ENCODE measurements at places on chromosomes 4 and X.

DNA sequence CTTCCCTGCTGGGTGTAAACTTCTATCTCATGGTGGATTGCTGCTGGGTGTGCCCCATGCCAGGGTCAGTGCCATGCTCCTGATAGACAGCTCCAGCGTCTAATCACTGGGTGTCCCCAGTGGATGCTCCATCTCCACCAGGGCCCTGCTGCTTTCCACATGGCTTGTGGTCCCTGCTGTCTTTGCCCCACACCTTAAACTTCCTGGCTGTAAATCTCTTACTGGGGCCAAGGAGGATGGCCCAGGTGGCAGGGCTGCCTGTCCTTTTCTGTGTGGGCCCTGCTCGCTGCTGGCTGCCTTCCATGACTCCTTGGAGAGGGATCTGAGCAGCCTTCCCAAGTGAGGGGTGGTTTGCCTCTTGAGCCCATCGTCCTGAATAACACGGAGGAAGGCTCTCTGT, 51.8 kb downstream of the RGS12 start:
- no peak for DNase-seq

DNA sequence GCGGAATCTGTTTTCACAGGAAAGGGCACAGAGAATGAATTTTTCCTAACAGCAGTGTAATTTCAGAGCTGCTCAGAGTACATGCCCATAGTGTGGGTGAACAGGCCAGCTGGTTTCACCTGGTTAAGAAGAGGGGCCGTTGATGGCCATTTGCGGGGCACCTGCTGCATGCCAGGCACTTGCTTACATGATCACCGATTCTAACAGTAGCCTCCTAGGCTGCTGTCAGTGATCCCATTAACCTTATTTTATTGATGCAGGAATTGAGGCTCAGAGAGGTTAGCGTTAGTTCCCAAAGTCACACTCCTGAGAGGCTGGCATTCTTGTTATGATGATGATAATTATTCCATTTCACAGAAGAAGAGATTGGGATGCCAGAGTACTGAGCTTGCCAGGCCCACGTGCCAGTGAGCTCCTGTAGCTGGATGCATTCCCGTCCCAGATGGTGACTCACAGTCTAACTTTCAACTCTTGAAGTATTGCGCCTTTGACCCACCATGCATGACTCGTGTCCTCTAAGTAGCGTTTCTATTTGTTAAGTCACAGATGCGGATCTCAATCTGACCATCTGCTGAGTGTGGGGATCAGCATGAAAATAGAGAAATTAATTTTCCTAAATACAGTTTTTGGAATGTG, 76.5 kb downstream of the PSAPL1 start:
- peak; percentile 89 for DNase-seq

GRCh38 chr4:70473679-70474078, 1.7 kb downstream of the MUC7 start:
- no peak for DNase-seq

DNA sequence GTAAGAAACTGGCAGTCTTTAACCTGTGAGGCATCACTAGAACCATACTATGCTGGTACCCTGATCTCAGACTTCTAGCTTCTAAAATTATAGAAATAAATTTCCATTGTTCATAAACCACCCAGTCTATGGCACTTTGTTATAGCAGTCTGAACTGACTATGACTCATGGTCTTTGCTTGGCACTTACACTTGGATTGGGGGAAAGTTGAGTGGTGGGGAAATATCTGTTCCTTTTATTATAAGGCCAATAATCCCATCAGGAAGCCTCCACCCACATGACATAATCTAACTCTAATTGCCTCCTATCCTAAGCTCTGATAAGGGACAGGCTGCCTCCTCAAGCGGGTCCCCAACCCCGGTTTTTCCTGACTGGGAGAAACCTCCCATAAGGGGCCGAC, 61.4 kb upstream of the PACRGL start:
- no peak for DNase-seq

DNA sequence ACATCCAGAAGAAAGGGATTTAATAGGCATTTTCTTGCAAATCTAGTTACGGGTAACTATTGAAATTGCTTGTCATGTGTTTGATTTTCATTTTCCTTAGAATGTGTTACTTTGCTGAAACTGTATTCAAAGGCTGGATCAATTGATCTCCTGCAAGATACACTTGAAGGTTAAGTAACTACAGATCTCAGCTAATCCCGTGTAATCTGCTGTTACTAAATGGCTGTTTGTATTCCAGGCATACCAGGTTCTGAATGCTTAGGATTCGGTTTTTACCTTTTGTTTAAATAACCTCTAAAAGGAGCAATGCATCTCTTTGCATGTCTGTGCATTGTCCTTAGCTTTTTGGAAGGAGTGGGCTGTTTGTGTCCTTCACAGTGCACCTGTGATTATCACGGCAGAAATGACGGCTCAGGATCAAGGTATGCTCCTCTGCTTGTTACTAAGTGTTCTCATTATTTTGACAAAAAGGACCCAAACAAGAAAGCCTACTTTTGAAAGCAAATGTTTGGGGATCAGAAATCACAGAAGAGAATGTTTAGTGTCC, at the start of gene LRIT3:
LRIT3 (plus strand) TSS at position 212 of the 547 bp plus-strand sequence; CDS start at position 307, 95 bp downstream.
- DNase-seq = no peak

DNA sequence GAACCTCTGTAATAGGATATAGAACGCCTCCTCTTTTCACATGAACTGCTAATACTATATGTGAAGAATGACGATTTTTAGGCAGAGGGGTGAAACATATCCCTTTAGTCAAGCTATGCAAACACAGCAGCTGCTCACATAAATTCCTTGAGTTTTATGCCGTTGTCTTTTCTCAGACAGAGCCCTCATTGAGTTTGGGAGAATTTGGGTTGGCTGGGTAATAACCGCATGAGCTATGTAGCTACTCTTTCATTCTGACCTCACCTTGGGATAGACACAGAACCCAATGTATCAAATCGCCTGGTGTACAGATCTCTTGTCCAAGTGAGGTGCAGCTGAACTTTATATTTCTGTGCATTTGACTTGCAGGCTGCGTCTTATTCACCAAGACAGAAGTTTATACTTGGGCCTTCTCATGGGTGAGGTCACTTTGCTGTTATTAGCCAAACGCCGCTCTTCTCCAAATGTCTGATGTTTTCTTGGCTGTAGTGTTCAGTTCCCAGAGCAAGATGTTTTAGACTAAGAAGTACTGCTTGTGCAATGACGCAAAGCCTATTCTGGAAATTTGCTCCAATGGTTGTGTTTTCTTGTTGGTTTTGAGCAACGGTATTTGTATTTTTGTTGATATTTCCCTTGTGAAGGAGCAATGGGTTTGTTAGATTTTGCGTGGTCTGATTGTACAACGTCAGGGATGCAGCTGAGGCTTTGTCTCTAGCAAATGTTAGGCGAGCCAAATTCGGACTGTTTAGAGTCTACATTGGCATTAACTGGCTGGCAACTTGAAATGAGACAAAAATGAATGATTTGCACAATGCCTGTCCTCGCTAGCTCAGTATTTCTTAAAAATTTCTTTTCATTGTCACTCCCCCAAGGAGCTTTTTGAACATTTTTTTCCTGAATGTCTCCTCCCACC, 11.2 kb upstream of the SPARCL1 start:
- no peak for DNase-seq

- DNase-seq = no peak
Measured at GRCh38 chrX:35023683-35024082, 81.1 kb downstream of the FAM47B start.

DNA sequence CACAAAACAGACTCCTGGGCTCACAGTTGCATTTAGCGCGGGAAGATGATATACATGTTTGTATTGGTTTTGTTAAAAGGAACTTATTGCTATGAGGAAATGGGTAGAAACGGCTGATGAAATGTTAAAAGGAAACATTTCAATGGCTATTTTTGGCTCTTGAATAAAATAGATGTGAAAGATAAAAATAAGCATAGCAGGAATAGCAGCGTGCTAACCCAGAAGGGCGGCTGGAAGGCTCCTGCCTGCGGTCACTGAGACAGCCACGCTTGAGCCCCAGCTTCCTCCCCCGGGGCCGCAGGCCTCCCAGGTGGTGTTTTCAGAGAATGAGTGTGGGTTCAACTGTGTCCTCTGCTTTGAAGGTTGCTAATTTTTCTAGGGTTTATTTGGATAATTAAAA, 35.0 kb upstream of the CLCN4 start:
- no peak for DNase-seq

DNA sequence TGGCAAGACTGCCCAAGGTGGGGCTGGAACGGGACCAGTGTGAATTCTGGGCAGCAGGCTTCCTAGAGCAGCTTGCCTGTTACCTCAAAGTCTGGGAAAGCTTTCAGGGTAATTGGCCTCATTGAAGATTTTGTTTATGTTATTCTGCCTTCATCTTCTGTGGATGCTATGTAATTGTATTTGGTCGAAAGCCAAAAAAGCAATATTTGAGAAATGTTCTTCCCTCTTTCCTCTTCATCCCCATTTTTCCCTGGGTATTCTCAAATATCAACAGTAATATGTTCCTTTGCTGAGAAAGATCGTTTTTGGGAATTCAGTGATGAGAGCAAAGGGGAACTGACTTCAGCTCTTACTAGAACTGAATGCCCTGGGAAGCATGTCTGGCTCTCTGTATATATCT, 12.9 kb downstream of the TMEM131L start:
- DNase-seq = no peak

DNA sequence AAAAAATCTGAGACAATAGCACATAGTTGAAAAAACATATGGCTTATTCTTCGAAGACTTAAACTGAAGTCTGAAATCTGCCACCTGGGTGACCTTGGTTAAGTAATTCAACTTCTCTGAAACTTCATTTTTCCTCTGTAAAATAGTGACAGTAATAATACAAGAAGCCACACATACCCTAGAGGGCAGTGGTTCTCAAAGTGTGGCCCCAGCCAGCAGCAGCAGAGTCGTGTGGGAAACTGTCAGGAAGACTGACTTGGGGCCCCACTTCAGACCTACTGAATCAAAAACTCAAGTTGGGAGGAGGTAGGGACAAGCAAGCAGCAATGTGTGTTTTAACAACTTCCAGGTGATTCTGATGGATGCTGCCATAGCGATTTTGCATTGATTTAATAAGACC, 249.9 kb downstream of the HNRNPD start:
- no peak for DNase-seq

GRCh38 chrX:23803931-23804381, 21.0 kb downstream of the SAT1 start:
- DNase-seq = peak; percentile 29

- peak; percentile 57 for DNase-seq
Measured at GRCh38 chr4:2800691-2801596, 8.1 kb downstream of the SH3BP2 start.

DNA sequence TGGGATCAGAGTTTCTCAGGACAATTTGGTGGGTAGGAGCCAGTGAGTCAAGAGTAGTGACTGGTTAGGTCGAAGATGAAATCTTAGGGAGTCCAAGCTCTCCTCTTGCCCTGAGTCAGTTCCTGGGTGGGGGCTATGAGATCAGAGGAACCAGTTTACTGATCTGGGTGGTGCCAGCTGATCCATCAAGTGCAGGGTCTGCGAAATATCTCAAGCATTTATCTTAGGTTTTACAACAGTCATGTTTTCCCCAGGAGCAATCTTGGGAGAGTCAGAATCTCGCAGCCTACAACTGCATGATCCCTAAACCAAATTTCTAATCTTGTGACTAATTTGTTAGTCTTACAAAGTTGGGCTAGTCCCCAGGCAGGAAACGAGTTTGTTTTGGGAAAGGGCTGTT, 1833.2 kb upstream of the PCDH7 start:
- DNase-seq = no peak

- no peak for DNase-seq
Measured at GRCh38 chr4:6111354-6111960, 88.9 kb downstream of the JAKMIP1 start.

DNA sequence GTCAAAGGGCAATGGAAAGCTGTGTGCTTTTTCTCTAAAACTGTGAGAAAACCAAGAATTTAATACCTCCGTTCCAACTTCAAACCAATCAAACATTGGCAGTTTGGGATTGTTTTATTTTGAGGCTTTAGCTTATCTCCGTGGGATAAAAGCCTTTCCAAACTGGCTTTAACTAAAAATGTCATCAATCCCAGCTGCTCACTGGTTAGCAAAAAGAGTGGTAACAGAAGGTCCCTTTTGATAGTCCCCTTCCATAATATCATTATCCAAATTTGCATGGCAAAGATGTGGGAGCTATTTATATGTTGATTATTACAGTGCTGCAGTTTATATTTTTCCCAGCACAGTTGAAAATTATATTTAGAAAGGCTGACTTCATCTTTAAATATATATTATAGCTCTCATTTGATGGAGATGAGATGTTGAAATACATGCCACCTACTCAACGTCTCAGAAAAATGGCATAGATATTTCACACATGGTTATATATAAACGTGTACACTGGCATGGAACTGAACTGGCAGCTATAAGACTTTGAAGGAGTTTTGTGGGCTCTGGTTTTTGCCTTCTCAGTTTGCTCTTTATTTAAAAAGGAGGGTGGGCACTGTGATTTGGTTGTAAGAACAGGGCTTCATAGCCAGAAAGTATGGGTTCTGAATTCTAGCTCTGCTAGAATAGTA, 707.1 kb upstream of the SLIT2 start:
- DNase-seq = no peak

DNA sequence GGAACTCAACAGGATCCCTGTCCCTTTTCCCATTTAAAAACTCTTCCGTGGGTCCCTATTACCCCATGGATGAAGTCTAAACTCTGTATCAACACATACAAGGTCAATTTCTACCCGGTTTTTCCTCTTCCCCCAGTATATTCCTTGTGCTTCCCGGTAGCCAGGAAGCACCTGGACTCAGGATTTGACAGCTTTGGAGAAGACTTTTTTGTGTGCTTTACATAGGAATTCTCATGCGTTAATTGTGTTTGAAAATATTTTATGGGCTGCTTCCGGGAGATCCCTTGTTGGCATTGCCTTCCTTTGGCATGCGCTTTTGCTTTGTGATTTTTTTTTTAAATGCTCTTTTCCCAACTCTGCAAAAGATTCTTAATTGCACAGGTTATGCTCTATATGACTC, 7.2 kb downstream of the SMS start:
- DNase-seq = no peak

DNA sequence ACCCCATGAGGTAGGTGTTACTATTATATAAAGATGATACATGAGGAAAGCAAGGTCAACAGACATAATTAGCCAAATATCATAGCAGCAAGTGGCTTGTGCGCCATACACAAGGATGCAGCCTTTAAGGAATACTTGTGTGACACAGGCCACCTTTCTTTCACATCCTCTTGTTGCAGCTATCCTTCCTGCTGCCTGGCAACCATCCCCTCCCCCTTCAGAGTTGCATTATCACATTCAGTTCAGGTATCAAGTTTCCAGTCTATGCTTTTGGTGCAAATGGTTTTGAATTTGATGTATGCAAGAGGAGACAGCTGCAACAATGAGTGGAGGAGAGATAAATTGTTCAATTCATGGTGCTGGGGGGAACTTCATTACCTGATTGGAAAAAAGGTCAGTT, 6.4 kb downstream of the ZCCHC18 start:
- DNase-seq = no peak

- DNase-seq = no peak
Measured at GRCh38 chrX:28946846-28947245, 359.6 kb downstream of the IL1RAPL1 start.

DNA sequence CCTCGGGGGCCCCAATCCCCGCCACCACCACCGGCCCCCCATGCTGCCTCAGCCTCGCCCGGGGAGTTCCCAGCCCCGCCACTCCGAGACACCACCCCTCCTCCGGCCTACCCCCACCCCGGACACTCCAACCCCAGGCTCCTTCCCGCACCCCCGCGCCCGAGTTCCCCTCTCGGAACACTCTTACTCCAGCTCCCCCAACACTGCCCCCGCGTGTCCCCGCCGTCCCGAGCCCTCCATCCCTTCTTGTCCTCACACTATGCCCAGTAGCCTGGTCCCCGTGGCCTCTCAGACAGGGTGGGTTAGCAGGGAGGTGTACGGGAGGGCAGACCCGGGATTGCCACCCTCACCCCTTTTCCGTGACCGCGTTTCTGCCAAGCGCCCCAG, 276.1 kb downstream of the BCOR start:
- no peak for DNase-seq
